Cardiac septum (tissue), 1 donor: ENCODE measurements at places on chromosomes 13 and 19.

DNA sequence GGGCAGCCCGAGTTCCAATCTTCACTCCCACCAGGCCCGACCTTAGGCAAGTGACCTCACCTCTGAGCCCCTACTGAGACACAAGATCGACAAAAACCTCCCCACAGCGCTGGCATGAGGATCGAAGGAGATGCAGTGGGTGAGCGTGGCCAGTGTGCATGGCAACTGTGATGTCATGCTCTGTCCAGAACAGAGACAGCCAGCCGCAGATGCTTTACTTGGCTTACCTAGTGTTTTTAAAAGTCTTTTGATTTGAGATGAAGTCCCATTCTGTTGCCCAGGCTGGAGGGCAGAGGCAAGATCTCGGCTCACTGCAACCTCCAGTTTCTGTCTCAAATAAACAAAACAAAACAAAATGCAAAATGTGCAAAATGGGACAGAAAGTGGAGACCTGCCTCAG lies 47.4 kb upstream of the CCNE1 start:
- DNase-seq: no peak

DNA sequence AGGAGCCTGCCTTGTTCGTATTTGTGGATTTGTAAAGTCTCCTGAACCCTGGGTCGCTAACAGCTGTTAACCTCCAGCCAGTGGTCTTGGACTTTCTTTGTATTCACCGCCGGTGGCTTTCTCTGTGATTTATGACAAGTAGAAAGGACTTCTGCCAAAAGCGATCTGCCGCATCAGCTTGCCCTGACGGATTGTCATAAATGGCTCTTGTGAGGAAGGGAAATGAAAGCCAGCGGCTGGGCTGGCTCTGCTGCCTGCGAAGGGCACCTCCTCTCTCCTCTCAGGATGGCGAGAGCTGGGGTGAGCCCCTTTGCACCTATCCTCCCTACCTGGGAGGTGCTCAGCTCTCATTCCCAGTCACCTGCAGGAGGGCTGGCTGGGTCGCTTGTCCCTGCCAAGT lies 25.6 kb downstream of the DHRS12 start:
- DNase-seq: no peak

- DNase-seq: no peak
Measured at GRCh38 chr13:96075953-96076543, 13.9 kb upstream of the HS6ST3 start.

- no peak for DNase-seq
Measured at GRCh38 chr13:73364736-73365135, 305.9 kb downstream of the KLF5 start.

DNA sequence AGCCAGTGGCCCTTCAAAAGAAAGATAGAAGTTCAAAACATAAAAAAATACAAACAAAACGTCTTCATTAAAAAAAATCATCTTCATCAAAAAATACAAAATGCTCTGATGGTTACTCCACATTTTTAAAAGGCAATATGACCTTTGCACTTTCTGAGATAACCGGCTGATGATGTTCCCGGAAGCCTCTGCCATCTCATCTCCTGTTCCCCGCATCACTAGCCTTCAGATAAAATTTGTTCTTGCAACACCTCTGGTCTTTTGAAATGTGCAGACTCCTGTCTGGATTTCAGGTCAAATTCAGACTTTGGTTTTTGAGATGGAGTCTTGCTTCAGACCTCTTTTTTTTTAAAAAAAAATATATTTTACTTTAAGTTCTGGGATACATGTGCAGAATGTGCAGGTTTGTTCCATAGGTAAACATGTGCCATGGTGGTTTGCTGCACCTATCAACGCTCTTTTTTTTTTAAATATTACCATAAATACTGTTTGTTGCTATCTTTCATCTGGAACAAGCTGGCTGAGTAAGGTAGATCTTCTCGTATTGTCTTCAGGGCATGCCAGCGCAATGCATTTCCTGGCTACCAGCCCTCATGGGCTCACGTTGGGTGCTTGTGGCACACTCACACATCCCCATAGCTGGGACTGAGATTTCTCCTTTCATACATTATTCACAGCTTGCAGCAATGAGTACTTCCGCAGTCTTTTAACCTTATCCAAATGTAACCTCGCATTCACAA lies 418.9 kb upstream of the ARGLU1 start:
- no peak for DNase-seq

GRCh38 chr13:69202996-69203395 lies 904.6 kb upstream of the ATXN8OS start:
- DNase-seq: no peak

DNA sequence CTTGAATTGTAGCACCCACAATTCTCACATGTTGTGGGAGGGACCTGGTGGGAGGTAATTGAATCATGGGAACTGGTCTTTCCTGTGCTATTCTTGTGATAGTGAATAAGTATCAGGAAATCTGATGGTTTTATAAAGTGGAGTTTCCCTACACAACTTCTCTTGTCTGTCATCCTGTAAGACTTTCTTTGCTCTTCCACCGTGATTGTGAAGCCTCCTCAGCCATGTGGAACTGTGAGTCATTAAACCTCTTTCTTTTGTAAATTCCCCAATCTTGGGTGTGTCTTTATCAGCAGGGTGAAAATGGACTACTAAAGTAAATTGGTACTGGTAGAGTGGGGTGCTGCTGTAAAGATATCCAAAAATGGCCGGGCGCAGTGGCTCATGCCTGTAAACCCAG lies 215.6 kb downstream of the LIG4 start:
- DNase-seq: no peak

- DNase-seq: no peak
Measured at GRCh38 chr13:38657191-38657590, 29.7 kb upstream of the FREM2 start.

DNA sequence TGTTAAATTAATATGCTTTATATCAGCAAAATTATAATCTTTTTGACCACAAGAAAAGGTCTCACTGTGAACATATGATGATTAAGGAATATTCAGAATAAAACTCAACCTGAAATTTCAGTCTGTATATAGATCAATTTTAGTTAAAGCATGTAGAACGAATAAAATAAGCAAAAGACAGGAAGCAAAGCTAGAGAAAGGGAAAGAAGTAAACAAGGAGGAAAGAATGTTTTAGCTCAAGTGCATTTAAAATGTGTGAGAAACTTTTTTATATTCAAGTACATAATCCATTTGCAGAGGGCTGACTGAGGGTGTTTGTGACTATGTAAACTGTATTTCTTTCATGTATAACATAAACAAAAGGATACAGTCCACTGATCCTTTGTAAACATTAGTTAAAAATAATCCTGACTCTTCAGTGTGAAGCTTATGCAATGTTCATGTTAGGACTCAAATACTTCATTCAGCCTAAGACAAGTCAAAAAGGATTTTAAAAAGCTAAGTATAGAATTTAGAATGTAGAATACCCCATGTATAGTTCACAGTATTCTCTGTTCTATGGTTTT lies 472.1 kb downstream of the DIAPH3 start:
- DNase-seq: no peak

DNA sequence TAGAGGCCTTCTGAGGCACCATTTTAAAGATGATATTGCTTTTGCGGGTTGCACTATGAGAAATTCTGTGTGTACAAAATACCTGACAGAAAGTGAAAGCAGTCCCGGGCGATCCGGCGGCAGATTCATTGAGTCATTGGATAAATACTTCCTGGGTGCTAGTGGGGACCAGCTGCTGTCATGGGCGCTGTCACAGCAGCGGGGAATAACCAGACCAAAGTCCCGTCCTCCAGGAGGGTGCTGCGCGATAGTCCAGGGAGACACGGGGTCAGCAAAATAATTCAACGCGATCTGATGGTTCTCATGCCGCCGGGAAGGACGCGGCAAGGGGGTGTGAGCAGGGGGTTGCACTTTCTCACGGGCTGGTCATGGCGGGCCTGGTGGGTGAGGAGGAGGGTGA lies 13.5 kb downstream of the ZFR2 start:
- DNase-seq: no peak

DNA sequence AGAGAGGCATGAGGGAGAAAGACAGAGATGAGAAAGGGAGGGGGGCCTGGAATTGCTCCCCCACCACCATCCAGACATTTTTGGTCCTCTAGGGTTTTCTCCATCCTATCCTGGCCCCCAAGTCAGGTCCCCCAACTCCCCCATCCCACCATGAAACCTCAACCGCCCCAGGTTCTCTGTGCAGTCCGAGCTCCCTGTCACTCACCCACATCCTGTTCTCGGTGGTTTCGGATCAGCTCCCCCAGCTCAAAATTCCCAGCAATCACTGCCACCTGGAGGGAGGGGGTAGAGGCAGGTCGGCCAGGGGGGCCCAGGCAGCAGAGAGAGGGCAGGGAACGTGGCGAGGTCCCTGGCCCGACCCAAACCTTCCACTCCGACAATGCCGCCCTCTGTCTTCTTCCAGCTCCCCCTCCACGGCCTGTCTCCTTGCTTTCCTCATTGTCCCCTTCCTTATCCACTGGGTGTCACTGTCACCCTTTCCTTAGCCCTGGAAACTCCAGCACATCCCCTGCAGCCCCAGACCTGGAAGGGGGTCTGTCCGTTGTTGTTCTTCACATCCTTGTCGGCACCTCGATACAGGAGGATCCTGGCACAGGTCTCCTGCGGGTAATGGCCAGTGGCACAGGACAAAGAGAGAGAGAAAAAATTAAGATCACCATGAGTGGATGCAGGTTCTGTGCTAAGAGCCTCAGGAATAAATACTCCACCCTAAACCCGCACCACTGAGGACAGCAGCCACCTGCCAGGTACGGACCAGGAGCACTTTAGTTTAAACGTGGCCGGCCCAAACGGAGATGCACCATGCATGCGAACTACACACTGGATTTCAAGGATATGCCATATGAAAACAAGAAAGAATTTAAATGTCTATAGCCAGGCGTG lies 15.4 kb downstream of the SHANK1 start:
- DNase-seq: no peak

GRCh38 chr13:41554626-41555386 lies 97.5 kb downstream of the RGCC start:
- no peak for DNase-seq

DNA sequence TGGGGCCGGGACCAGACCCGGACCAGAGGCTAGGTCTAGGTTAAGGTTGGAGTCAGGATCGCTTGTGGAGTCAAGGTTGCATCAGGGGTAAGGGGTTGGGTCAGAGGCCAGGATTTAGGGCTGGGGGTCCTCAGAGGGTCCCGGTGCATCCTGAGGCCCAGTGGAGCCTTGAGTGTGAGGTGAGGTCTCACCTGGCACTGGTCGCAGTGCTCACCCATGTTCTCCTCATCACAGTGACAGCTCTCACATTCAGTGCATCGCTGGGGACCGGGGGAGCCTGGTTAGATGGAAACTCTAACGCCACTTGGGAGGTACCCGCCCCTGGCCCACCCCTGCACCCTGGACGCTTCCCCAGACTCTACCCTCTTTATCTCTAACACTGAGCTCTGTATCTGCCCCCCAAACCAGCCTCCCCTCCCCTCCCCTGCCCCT lies 3.1 kb downstream of the HRC start:
- no peak for DNase-seq

GRCh38 chr19:18297308-18297707 lies 15.9 kb upstream of the JUND start:
- DNase-seq: no peak

- DNase-seq: no peak
Measured at GRCh38 chr19:35223084-35223790, 5.3 kb downstream of the FAM187B start.

GRCh38 chr19:58538257-58539168 lies 5.4 kb upstream of the TRIM28 start:
- DNase-seq: no peak

- no peak for DNase-seq
Measured at GRCh38 chr13:70125693-70126092, 17.4 kb upstream of the KLHL1 start.

DNA sequence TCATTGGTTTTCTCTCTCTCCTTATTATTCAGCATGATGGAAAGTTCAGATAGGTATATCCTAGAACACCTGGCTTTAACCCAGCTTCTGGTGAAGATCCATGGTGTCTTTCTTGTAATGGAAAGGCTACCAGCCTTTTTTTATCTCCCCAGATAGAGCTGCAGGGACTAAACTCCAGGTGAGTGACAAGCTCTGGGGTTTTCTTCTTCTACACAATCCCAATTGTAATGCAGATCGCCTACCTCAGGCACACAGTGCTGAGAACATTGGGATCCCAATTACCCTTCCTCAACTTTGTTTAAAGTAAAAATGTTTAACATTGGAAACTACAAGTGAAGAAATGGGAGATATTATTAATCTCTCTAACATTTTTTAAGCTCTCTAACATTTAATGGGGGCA lies 1851.7 kb downstream of the PCDH9 start:
- DNase-seq: no peak

GRCh38 chr13:79527698-79528097 lies 46.7 kb downstream of the NDFIP2 start:
- DNase-seq: no peak

DNA sequence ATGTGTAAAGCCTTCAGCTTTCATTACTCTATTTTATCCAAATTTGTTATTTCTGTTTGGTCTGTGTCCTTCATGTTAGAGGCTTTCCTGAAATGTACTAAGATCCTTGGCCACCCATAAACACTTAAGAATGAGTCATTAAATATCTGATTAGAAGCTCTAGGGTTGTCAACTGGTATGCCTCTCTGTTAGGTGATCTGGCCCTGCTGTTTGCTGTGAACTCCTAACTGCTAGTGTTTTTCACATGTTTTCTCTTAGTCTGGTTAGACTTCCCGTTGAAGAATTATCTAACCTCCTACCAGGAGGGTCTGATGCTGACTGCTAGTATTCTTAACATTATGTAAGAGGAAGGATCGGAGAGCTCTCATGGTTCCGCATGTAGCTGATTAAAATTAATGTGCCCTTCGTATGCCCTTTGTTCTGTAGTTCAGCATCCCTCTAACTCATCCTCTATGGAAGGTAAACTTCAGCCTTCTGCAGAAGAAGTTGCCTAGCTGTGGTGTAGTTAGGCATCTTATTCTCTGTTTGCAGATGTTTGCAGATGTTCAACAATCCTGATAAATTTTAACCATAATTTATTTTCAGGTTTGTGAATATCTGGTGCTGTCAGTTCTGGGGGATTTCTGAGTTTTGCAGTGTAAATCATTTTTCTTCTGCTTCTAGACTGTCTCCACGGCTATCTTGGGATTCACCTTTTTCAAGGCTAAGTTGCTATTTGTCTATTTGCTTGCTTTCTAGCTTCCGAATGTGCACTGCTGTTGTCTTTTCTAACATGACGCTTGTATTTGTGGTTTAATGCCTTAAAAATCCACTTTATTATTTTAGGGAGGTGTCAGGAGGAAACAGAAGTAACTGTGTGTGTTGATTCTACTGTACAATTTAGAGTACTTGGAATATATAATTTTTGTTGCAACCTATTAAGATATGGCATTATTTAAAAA lies 207.2 kb upstream of the SPRY2 start:
- no peak for DNase-seq

GRCh38 chr13:113749967-113750366 lies 9.1 kb upstream of the TMEM255B start:
- no peak for DNase-seq
